COLO829 (cell line): ENCODE measurements at places on chromosomes 13 and 19.
A peak's percentile ranks its signal among the peaks of the same experiment; 100 is the strongest.

DNA sequence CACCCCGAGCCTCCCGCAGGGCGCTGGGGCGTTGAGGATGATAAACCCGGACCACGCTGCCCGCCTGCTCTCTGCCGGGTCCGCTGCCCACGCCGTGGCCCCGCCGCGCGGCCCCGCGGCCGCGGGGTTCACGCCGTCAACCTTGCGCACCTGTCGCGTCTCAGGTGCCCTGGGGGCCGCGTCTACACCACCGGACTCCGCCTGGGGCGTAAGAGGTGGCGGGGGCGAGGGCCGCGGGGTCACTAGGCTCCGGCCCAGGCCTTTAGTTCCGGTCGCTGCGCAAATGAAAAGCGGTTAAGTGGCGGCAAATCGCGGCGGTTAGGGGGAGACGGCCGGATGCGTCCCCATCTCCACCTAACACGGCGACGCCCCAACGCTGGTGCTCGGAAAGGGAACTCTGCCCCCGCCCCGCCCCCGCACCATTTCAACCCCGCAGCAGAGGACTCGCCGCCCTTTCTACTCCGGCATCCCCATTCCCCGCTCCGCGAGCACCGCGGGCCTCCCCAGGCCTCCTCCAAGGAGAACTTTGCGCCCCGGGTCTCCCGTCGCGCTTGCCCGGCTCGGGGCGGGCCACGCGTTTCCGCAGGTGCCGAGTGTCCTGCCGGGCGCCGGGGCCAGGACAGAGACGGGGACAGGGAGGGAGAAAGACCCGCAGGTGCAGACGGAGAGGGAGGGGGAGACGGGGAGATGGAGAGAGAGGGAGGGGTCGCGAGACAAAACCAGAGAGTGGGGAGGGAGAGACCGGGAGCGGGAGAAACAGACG, 4.3 kb downstream of the ONECUT3 start:
- DNase-seq: no peak

DNA sequence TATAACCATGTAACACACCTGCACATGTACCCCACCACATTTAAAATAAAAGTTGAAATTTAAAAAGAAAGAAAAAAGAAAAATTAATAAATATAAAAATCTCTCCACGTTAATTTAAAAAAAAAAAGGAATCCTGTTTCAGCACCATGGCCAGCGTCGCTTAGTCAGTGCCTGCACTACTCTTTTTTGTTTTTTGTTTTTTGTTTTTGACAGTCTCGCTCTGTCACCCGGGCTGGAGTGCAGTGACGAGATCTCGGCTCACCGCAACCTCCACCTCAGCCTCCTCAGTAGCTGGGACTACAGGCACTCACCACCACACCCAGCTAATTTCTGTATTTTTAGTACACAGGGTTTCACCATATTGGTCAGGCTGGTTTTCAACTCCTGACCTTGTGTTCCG, 835.9 kb downstream of the UQCRFS1 start:
- no peak for DNase-seq

- peak; percentile 97 for DNase-seq
These were observed 17.3 kb downstream of the PLD3 start for GRCh38 chr19:40365613-40366401.

GRCh38 chr13:50348371-50348770, 333.1 kb downstream of the KCNRG start:
- DNase-seq: no peak

GRCh38 chr13:66367356-66367755, 862.8 kb downstream of the PCDH9 start:
- DNase-seq: no peak

- no peak for DNase-seq
These were observed 9.1 kb downstream of the ZNF575 start for GRCh38 chr19:43541920-43542650.

DNA sequence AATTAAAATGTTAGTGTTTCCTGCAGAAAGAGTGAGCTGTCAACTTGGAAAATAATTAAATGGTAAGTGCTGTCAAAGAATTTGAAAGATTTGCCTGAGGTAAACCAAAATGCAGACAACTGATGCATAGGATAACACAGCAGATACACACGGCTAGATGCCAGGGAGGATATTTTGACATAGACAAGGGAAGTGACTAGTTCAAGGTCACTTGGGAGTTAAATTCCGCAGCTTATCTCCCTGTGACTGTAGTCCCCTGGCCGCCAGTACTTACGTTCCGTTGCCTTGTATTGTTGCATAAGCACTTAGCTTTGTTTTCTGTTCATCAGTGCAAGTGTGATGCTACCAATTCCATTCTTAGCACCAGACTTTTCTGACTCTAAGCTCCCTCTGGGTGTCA, 247.3 kb upstream of the MAB21L1 start:
- no peak for DNase-seq

- DNase-seq: no peak
These were observed 1.2 kb upstream of the NKPD1 start for GRCh38 chr19:45161738-45162607.

DNA sequence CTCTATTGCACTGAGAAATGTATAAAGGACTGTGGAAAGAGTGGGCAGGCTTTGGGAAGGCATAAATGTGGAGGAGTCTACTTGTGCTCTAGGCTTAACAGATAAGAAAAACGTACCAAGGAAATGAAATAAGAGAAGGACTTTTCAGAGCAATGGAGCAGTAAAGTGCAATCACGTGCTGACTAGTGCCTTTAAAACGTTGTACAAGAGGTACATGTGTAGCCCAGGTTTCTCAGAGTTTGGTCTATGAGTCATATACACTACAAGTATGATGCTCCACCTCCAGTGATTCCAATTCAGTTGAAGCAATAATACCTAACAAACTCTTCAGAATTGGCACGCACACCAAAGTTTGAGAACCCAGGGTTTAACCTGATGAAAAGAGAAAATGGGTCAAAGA, 13.4 kb upstream of the FNDC3A start:
- no peak for DNase-seq
